ENCODE measurements at places on chromosomes 2 and 18.

GRCh38 chr2:147275943-147276342 is 568.9 kb upstream of the ACVR2A start:
- no peak for DNase-seq

DNA sequence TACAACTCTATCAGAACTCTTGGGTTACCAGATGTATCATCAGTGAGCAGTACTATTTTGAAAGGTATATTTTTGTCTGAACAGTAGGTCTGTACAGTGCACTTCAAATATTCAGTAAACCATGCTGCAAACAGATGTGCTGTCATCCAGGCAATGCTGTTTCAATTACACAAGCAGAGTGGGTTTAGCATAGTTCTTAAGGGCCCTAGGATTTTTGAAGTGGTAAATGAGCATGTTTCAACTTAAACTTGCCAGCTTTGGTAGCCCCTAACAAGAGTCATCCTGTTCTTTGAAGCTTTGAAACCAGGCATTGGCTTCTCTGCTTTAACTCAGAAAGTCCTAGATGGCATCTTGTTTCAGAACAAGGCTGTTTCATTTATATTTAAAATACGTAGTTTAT is 1519.9 kb downstream of the SUCLG1 start:
- DNase-seq: no peak

GRCh38 chr2:197071790-197072436 is 145.4 kb upstream of the PGAP1 start:
- DNase-seq: no peak

DNA sequence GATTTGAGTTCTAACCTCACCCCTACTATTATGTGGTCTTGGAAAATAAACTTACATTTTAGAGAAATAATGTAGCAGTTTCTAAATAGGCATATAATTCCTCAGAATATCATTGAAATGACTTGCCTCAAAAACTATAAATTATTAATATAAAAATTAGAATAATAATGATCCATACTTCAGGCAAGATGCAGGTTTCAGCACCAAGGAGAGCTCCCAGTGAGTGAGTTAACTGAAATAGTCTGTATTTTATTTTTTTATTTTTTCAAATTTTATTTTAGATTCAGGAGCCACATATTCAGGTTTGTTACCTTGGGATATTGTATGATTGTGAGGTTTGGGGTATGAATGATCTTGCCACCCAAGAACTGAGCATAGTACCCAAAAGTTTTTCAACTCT is 472.2 kb upstream of the DCC start:
- no peak for DNase-seq

- DNase-seq: no peak
Measured at GRCh38 chr2:217604527-217605194, 398.1 kb downstream of the TNS1 start.

DNA sequence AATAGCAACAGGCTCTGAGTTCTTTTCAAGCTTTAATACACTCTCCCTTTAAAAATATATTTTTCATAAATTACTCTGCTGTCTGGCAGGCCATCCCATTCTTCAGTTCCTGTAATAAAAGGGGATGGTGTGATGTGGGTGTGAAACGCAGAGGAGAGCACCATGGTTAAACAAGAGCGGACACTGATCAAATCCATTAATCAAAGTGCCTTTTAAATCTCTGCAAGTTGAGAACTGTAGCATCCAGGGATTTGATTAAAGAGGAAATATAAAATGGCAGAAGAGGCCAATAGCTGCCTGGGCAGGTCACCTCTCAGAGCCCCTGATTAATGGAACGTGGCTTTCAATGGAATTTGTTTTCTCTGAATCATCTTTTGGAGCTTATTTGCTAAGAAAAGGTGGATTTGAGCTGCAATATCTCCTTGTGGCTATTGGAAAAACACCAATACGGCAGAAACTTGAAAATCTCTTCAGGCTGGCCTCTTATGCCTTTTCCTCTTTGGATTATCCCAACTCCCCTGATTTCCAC is 96.9 kb downstream of the ACTR3 start:
- DNase-seq: no peak

GRCh38 chr2:128311755-128312341 is 6.8 kb downstream of the HS6ST1 start:
- DNase-seq: peak; percentile 48

DNA sequence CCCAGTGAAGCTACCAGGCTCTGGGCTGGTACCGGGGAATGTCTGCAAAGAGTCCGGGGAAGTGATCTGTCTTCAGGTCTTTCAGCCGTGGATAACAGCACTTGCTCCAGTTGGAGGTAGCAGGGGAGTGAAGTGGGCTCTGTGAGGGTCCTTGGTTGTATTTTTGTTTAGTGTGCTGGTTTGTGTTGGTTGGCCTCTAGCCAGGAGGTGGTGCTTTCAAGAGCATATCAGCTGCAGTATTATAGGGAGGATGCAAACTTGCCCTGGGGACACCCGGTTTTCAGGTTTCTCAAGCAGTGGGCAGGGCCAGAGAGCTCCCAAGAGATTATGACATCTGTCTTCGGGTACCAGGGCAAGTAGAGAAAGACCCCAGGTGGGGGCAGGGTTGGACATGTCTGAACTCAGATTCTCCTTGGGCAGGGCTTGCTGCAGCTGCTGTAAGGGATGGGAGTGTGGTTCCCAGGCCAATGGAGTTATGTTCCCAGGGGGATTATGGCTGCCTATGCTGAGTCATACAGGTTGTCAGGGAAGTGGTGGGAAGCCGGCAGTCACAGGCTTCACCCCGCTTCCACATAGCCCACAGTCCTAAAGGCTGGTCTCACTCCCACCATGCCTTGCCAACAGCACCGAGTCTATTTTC is 34.4 kb downstream of the ACAA2 start:
- no peak for DNase-seq

DNA sequence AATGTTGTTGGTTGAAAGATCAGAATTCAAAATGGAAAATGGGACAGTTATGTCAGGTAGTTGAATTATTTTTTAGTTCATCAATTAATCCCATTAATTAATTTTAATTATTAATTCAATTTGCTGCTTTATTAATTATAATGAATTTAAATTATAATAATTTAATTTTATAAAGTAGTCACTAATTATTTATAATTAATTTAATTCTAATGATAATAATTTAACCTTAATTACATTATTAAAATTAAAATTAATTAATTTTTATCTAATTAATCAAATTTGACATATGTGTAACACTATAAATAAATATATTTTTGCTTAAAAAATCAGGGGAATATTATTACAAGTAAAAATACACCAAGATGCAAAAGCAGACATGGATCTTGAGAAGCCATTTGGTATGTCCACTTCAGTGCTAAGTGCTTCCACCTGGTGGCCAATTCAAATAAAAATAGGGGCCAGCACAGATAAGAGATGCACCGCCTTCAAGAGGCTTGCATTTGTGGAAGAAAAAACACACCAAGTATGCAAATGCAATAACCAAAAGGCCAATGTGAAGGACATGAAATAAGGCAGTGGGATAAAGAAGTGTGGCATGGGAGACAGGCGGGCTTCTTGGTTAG is 73.2 kb downstream of the MBP start:
- DNase-seq: no peak

DNA sequence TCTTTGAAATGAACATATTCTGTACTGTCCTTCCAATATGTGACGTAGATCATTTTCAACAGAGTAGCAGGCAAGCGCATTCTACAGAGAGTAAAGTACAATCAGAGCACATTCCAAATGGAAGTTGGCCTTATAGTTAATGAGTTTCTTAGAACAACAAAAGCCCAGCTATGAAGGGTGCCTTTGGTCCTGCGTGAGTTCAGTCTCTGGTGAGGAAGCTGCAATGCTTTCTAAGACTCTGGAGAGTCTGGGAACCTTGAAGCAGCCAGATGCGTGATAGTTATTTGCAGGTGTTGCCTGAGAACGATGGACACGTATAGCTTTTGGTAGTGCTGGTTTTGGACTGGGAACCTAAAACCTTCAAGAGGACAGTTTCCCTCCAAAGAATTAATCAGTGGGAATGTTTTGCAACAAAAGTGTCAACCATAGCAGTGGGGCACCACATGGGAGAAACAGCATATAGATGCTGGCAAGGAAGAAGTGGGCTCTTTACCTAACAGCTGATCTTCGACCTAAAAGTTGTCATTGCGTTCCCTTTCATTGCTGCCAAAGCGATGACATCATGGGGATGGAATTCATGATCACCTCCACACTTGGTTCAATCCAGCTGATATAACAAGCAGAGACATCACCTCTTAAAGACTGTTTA is 9.3 kb upstream of the SNORC start:
- no peak for DNase-seq

DNA sequence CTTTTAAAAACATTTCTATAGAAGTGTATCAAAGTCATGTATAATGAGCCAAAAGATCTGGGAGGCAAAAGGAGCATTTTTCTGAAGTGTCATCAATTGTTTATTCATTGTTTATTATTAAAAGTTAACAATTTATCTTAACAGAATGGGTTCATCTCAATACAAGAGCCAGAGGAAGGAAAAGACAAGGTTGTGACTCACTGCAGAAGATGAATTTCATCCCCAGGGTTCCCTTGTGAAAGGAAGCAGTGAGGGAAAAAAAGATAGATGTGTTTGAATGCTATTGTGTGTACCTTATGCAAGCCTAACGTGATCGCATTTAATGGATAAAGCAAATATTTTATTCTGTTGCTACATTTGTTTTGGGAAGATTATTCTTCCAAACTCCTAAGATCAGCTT is 286.3 kb downstream of the PIEZO2 start:
- no peak for DNase-seq
